Endothelial cell of coronary artery (primary cell): ENCODE measurements at places on chromosomes 7 and 10. TPM values are rescaled to one million over a fixed set of nuclear protein-coding genes. Genes with fewer than 3 reads are reported as not detected.

The VPS37D gene
- 2.4 and 4.0 TPM in 2 replicates for total RNA-seq

The TFPI2 gene
- total RNA-seq: 3.3 and 79.7 TPM in 2 replicates

The TMEM229A gene
- total RNA-seq: not detected in 2 replicates

The BMPER gene
- total RNA-seq: 0.45 and 8.8 TPM in 2 replicates

The HOXA1 gene
- 0.38 and 0.54 TPM in 2 replicates for total RNA-seq

The ACTL6B gene
- total RNA-seq: not detected in 2 replicates

The IGFBP3 gene
- 6.7 and 300 TPM in 2 replicates for total RNA-seq

The ELN gene
- total RNA-seq: 0.09 and 1.6 TPM in 2 replicates

The ASB15 gene
- not detected in 2 replicates for total RNA-seq

The GDF10 gene
- total RNA-seq: not detected in 2 replicates

The ZNF503 gene
- total RNA-seq: 0.72 and 1.0 TPM in 2 replicates

The C7orf57 gene
- total RNA-seq: 0.09 TPM in 1 of 2 replicates, not detected in the other

The ITGB8 gene
- total RNA-seq: 6.7 and 7.1 TPM in 2 replicates

The IKZF1 gene
- total RNA-seq: not detected in 2 replicates

The CYP3A4 gene
- not detected in 2 replicates for total RNA-seq

The IFIT1 gene
- 1.1 and 1.8 TPM in 2 replicates for total RNA-seq

The NME8 gene
- not detected in 2 replicates for total RNA-seq

The DYDC1 gene
- total RNA-seq: not detected in 2 replicates
